CD8-positive, alpha-beta T cell (primary cell): ENCODE measurements at places on chromosomes 13 and 19.

DNA sequence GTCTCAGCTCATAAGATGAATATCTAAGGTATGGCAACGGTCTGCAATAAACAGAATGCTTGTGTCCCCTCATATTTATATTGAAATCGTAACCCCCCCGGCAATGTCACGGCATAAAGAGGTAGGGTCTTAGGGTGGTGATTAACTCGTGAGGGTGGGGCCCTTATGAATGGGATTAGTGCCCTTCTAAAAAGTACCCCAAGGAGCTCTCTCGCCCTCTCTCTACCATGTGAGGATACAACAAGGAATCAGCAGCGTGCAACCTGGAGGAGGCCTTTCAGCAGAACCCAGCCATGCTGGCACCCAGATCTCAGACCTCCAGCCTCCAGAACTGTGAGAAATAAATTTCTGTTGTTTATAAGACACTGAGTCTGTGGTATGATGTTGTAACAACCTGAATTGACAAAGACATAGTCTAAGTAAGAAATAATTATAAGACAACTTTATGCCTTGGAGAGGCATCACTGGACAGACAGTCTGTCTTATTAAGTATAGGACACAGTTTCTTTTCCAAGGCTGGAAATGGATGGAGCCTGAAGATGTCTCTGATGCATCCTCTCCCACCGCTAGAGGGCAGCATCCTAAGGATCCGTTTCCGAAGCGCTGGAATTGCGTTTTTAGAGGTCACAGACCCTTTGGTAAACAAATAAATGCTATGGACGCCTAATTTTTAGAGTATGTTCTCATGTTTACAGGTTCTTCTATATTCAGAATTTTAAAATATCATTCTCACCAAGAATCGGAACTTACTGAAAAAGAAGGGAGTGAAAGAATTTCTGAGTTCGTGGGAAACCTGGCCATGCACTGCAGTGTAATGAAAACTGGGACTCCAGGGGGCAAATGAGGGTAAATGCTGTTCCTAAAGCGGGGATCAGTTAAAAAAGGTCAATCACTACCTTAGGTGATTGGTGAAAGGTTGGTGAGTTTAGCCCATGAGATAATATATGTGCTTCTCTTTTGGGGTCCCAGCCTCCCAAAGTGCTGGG is 13.3 kb upstream of the LEUTX start:
- DNase-seq = peak; percentile 7

- DNase-seq = no peak
Observed at GRCh38 chr19:40688309-40688708, 2.1 kb downstream of the NUMBL start.

DNA sequence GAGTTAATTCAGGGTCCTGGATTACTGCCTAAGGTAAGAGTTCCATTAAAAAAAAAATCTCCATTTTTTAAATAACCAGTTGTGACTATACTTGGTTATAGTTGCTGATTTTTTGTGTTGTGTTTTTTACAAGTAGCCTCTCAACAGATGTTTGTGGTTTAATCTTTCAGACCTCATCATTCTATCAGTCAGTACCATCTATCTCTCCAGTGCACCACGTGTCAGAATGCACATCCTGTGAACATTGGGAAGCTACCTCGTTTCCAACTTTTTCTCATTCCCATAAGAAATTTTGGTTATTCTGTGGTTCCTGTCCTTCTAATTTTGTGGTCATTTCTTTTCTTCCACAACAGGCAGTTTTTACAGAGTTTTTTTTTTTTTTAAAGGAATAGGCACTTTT is 39.2 kb downstream of the WDFY2 start:
- DNase-seq = no peak

GRCh38 chr13:112152846-112153245 is 85.9 kb downstream of the SOX1 start:
- DNase-seq = no peak

DNA sequence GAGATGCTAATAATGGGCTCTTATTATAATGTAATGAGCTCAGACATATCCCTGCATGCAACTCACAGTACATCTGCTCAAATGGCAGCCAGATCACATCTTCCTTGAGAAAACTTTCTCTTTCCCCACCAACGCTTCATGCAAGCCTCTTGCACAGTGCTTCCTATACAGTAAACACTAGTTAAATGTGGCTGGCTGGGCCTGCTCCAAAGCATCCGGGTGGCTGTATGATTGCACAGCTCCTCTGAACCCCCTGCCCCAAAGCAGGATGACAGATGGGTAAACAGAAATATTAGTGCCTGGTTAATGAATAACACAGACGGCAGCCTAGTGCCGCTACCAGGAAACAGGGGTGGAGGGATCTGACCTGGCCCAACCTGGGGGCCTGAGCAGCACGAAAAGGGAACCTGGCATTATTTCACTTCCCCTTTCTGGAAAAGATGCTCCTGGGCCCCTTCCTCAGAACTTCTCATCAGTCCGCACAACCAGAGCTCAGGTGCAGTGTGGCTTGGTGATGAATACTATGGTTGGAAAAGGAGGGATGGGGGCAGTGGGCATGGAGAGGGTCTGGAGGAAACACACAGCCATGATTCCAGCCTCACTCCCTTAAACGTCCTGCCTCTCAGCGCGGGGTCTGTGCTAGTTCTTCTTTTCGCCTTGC is 10.8 kb downstream of the FFAR2 start:
- DNase-seq = no peak

- DNase-seq = peak; percentile 13
Observed at GRCh38 chr19:30227661-30228112, 144.5 kb upstream of the ZNF536 start.
